ENCODE measurements at places on chromosomes 3 and 15.

- no peak overlapping the region for H3K4me3 ChIP-seq
- no peak overlapping the region for H3K27ac ChIP-seq
- no peaks in the 10 kb centered on the region for H3K36me3 ChIP-seq
- H3K4me1 ChIP-seq = no peaks in the 10 kb centered on the region
- no peaks in the 10 kb centered on the region for H3K27me3 ChIP-seq
Measured at GRCh38 chr3:158839966-158840365, 38.1 kb downstream of the MFSD1 start.

GRCh38 chr3:69871251-69871650, 128.3 kb upstream of the SAMMSON start:
- H3K4me3 ChIP-seq = no peak overlapping the region
- H3K27me3 ChIP-seq = no peaks in the 10 kb centered on the region
- no peaks in the 10 kb centered on the region for H3K36me3 ChIP-seq
- no peak for DNase-seq
- H3K4me1 ChIP-seq = no peaks in the 10 kb centered on the region

DNA sequence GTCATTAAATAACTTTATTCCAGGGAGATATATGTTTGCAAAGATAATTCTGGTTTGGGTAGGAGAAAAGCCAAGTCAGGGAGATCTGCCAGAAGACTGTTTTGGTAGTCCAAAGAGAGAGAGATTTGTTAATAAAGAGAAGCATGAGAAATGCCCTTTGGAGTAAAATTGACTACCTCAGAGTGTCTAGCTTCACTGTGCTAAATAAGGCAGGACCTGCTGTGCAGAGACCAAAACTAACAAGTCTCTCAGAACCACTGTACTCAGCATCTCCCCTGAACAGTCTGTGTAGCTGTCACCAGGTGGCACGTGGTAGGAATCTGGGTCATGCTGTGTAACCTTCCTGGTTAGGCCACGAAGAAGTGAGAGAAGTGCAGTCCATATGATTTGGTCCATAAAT, 31.6 kb upstream of the SLC35G2 start:
- no peaks in the 10 kb centered on the region for H3K27me3 ChIP-seq
- H3K27ac ChIP-seq = no peak overlapping the region
- DNase-seq = no peak
- H3K4me1 ChIP-seq = no peaks in the 10 kb centered on the region

- no peak overlapping the region for H3K27ac ChIP-seq
- peaks cover 10% of the 10 kb centered on the region for H3K4me1 ChIP-seq
- no peak overlapping the region for H3K4me3 ChIP-seq
- H3K36me3 ChIP-seq = no peaks in the 10 kb centered on the region
- no peaks in the 10 kb centered on the region for H3K27me3 ChIP-seq
Measured at GRCh38 chr3:177057768-177058167, 139.5 kb downstream of the TBL1XR1 start.

DNA sequence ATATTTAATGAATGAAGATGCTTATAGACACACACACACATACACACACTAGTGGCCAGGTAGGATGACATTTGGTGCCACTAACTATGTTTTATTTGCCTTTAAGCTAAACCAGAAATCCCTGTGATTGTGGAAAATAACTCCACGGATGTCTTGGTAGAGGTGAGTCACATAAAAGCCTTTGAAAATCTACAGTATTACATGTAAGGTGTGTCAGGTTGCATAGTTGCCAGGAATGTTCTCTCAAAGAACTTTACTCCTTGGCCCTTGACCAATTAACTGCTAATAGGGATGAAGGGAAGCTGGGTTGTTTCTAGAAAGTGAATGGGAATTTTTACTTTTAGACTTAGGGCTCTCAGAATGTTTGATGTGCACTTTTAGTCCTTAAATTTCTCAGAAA, 9.9 kb downstream of the ZBED2 start:
- no peak overlapping the region for H3K4me3 ChIP-seq
- H3K4me1 ChIP-seq = peaks cover 7% of the 10 kb centered on the region
- no peak for DNase-seq
- H3K27ac ChIP-seq = no peak overlapping the region
- no peaks in the 10 kb centered on the region for H3K27me3 ChIP-seq
- no peaks in the 10 kb centered on the region for H3K36me3 ChIP-seq

DNA sequence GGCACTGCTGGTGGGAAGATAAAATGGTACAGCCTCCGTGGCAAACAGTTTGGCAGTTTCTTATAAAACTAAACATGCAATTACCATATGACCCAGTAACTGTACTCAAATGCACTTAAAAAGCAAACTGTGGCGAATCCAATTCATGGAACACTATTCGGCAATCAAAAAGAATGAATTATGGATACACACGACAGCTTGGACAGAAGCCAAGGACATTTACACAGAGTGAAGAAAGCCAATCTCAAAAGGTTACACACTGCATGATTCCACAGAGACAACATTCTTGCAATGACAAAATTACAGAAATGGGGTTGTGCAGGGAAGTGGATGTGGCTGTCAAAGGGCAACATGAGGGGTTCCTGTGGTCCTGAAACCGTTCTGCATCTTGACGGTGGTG, 122.1 kb upstream of the IQSEC1 start:
- H3K27ac ChIP-seq = no peak overlapping the region
- H3K4me3 ChIP-seq = no peak overlapping the region
- H3K27me3 ChIP-seq = peaks cover 37% of the 10 kb centered on the region

DNA sequence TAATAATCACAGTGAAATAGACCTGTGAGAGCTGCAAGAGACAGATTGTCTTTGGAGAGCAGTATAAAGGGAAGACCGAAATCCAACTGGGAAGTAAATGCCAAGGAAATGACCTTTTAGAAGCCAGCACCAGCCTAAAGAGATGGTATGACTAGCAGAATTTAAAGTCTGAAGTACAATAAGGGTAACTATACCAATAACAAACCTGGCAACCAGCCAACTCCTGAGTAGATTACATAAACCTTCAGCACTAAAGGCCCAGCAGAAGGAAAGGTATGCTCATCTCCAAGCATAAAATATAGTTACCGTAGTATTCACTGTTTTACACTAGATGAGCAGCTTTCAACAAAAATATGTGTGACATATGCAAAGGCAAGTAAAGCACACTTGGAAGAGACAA, 155.1 kb upstream of the SATB1 start:
- peaks cover 7% of the 10 kb centered on the region for H3K36me3 ChIP-seq
- H3K4me3 ChIP-seq = no peak overlapping the region

DNA sequence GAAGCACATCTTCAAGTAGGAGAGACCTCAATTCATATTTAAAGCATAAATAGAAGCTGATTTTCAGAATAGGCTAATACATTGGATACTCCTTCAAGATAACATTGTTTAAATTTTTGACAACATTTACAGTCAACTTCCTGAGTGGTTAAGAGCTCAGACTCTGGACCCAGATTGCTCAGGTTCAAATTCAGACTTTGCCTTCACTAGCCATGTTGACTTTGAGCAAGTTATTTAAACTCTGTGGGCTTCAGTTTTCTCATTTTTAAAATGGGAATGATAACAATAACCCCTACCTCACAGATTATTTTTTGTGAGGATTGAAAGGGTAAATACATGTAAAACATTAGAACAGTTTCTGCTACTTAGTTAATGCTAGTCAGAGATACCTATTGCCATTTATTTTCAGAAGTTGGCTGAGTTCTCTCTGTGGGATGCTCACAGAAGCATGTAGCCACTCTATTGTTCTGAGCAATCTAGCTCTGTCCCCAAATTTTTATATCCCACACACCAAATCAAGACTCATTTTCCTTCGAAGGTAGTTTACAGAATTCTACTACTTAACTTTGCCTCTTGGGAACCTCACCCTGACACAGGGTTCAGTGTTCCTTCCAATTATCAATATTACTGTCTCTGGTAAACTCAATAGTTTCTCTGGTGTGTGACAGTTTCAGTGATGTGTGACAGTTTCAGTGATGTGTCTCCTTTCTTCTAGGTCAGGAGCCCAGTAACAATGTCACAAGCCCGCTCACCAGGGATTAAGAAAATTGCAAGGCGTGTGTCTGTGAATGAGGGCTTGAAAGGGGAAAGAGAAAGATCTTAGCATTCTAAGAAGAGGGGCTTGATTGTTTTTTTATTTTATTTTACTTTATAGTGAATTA, 79.4 kb upstream of the OSTN start:
- H3K27ac ChIP-seq = no peak overlapping the region
- no peak for DNase-seq
- no peaks in the 10 kb centered on the region for H3K36me3 ChIP-seq
- no peaks in the 10 kb centered on the region for H3K4me1 ChIP-seq
- no peak overlapping the region for H3K4me3 ChIP-seq

GRCh38 chr3:167115331-167115934, 264.7 kb downstream of the ZBBX start:
- no peaks in the 10 kb centered on the region for H3K36me3 ChIP-seq
- H3K4me1 ChIP-seq = no peaks in the 10 kb centered on the region
- H3K27ac ChIP-seq = no peak overlapping the region
- H3K4me3 ChIP-seq = no peak overlapping the region

DNA sequence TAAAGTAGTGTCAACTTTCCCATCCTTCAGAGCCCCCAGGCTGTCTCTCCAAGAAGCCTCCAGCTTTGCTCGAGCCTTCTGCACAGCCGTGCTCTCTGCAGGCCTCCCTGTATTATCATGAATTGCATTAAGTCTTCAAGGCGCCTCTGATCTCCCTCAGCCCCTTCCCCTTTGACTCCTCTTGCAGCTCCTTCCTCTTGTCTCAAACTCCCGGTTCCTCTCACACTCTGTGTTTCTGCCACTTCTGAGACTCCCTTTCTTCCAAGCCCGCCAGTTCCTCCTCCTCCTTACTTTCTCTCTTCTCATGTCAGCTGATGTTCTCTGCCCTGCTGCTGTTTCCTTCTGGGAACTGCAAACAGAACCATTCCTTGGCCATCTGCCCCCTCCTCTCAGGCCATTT, 418.8 kb downstream of the EPHB1 start:
- H3K27me3 ChIP-seq = peaks cover 7% of the 10 kb centered on the region
- H3K36me3 ChIP-seq = no peaks in the 10 kb centered on the region
- DNase-seq = no peak
- H3K27ac ChIP-seq = no peak overlapping the region
- no peaks in the 10 kb centered on the region for H3K4me1 ChIP-seq

- H3K36me3 ChIP-seq = peaks cover 36% of the 10 kb centered on the region
- H3K27ac ChIP-seq = peak overlapping the region; percentile 95
- peak overlapping the region; percentile 91 for H3K4me3 ChIP-seq
- peaks cover 90% of the 10 kb centered on the region for H3K4me1 ChIP-seq
Measured at GRCh38 chr3:30614373-30614772, 8.0 kb downstream of the TGFBR2 start.
